ENCODE measurements at places on chromosomes 6 and 20.
A peak's percentile ranks its signal among the peaks of the same experiment; 100 is the strongest.

DNA sequence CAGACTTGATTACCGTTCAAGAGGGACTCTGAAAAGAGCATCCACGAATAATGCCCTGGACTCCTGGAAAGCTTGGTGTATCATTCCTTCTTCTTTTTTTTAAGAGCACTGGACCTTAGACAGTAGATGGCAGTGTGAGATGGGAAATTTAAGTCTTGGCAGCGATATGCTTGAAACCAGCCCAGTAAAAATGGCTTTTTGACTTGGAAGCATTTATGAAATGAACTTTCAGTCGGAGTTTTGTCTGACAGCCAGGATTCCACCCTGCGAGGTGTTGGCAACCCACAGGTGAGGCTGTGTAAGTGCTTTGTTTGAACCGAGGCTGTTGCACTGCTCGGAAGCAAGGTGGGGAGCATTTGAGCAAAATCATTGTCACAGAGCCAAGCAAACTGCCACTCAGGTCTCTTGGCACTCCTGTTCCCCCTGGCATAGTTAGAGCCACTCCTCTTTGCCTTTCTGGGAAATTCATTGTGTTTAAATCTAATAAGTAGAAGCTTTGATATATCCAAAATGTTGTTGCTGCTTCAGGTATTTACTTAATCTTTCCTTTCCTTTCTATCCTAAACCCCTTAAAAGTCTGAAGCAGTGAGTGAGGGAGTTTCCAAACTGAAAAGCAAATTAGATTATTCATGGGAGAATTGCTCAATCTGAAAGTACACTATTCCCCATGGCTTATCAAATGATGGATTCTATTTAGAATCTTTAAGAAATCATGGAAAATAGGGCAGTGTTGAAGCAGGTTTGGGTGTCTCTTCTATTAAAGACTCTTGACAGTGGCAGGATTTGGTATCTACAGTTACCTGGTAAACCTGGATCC is 272.8 kb upstream of the SLC35B3 start:
- no peak for DNase-seq

GRCh38 chr20:25859649-25860530 is 163.2 kb upstream of the ZNF337 start:
- DNase-seq: peak; percentile 57

DNA sequence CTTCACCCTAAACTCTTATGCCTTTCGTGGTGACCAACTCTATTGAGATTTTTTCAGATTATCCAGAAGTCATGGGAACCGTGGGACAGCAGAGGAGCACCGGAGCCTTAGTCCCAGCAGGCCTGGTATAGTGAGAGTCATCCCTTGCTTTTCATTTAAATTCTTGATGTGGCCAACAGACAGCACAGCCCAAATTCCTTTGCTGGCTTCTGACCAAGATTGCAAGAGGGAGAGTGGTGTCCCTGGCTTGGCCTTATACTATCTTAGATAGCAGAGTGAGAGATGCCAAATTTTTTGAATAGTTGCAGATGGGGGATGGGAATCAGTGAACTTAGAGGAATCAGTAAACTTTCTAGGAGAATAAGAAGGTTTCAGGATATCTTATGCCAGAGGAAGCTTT is 7.8 kb downstream of the STX11 start:
- DNase-seq: no peak

DNA sequence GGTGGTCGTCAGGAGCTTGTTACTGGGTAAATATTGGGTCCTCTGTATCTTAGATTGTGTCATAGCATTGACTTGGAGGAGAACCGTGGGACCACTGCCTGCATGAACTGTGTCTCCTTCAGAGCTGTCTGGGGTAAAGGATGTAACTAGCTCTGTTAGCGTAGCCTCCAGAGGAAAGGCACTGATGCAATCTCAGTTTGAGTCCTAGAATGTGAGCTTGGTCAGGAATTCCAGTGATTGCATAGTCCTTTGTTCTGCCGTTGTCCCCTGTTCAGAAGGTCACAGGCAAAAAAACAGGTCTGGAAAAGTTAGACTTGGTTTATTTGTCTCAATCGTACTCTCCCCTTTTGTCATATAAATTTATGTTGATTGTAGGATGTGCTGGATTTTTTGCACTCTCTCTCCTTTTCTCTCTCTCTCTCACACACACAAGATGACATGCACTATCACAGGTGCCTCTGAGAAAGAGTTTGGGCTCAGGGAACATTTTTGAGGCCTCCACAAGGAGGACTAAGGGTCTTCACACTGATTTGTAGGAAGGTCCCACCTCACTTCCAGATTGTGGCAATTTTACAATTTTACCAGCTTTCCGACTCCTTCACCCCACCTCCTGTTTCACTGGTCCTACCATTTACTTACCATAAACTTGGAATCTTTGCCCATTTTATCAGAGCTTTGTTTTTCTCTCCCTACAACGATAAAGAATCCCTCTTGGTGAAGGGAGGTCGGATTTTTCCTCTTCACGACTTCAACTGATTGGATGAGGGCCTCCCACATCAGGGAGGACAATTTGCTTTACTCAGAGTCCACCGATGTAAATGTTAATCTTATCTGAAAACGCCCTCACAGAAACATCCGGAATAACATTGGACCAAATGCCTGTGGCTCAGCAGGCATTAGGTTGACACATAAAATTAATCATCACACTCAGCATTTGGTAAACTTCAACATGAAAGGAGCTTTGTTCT is 7.0 kb upstream of the DACT2 start:
- no peak for DNase-seq

- DNase-seq: no peak
These were observed 21.0 kb downstream of the APMAP start for GRCh38 chr20:24971376-24972101.

DNA sequence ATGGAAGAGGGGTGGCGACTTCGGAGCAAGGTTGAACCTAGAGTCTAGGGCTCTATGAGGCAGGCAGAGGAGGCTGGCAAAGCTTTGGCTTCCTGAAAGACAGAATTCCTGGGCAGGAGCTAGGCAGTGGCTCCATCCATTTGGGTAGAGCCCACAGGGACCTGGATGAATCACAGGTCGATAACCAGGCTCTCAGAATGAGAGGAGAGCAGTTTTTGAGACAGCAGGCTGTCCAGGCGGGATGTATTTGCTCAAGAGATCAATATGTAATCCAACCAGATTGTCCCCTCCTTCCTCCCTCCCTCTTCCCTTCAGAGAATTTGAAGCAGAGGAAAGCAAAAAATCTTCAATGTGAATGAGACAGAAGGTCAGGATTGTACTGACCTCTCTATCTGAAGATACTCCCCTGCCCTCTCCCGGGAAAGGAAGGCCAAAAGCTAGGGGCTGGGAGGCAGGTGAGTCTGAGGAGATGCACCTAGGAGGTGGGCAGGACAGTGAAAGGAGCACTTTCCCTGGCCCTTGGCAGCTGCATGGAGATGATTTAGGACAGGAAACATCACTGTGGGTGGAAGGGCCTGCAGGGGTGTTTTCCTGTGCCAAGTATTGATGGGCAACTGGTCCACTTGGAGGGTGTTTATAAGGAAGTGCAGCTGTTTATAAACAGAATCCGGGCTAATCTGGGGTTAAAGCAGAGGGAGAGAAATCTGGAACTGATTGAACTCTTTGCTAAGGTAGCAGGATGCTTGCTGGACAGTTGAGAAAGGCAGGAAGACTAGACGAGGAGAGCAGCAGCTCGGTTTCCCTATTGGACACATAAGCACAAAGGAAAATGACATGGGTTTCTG is 212.4 kb upstream of the LRFN2 start:
- no peak for DNase-seq

- no peak for DNase-seq
These were observed 147.1 kb downstream of the TAF4 start for GRCh38 chr20:61918548-61918947.

DNA sequence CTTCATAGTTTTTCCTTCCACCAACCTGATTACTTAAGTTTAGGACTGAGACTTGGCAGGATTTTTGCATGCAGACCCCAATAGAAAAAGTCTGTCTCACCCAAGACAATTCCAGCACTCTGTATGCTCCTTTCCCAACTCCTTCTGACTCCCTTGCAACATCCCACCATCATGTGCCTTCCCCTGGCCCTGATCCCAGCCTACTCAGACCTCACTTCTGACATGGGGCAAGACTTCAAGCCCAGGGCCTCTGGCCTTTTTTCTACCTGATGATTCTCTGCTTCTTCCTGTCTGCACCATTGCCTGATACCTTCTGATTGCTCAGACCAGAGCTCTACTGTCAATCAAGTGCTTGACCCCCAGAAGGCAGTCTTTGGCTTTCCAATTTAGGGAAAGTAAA is 96.6 kb downstream of the HAO1 start:
- no peak for DNase-seq
